ENCODE measurements at places on chromosomes 7 and 10.

DNA sequence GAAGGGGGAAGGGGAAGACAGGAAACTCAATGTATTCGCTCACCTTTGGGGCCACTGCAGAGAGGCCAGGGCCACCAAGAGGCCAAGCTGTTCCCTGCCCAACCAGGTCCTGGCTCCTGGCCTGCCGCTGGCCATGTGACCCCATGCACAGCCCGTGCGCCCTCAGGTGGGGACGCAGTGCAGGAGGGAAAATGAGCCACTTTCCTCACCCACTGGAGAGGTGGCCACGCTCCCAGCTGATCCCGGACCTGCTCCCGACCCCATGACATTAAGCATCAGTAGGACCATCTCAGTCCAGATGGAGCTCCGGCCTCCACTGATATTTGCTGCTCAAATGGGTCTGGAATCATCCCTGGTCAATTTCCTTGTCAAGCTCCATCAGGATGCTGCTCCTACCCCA, 40.2 kb downstream of the HSPA12A start:
- DNase-seq: no peak

DNA sequence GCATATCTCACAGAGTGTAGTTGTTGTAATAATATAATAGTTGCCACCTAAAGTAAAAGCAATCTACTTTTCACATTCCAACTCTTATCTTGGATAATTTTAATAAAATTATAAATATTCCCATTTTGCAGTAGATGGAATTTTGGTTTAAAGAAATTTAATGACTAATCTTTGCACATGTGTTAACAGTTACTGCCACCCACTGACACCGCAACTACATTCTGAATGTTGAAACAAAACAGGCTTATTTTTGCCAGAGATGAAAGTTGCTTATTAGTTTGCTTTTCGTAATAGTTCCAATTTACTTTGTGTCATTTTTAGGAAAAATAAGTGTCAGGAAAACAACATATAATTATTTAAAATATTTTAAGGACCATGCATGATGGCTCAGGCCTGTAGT, 557.5 kb upstream of the PCDH15 start:
- DNase-seq: no peak

GRCh38 chr10:48442809-48443177, 136.3 kb downstream of the MAPK8 start:
- DNase-seq: no peak

- DNase-seq: no peak
Observed at GRCh38 chr10:34649385-34649784, 165.7 kb downstream of the PARD3 start.

- no peak for DNase-seq
Observed at GRCh38 chr7:1940863-1941262, 270.8 kb downstream of the ELFN1 start.

- DNase-seq: no peak
Observed at GRCh38 chr10:113843972-113844485, 9.9 kb downstream of the DCLRE1A start.

DNA sequence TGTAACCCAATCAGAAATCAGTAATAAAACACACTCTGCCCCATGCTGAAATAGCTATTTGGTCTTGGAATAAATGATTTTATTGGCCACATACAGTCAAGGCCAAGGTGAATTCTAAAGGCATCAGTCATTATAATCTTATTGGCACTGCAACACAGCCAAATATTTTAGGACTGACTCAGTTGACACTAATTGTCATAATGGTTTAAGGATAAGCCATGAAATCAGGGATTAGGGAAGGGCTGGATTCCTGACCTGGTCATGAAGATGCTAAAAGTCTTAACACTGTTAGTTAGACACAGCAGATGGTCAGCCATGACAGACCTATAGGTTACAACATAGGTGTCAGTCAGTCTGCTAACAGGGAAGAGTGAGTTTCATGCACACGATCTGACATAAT, 330.3 kb upstream of the NPSR1 start:
- DNase-seq: no peak

DNA sequence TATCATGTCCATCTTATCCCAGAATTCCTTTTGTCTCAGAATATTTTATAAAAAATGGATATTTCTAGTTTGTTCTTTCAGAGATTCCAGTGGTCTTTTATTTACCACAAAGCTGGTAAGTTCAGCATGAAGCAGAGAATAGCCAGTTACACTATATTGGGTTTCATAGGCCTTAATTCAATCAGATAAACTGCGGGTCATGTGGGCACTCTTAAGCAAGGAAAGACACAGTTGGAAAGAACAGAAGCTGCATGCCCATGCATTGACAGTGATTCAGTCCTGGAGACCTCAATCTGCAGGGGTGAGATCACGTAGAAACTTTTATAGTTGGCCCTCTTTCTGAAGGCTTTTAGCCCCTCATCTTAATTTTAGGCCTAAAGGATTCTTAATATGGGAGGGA, 281.3 kb upstream of the IGFBP3 start:
- DNase-seq: no peak

- DNase-seq: peak; percentile 73
Observed at GRCh38 chr7:149209518-149210269, 14.3 kb downstream of the ZNF282 start.

DNA sequence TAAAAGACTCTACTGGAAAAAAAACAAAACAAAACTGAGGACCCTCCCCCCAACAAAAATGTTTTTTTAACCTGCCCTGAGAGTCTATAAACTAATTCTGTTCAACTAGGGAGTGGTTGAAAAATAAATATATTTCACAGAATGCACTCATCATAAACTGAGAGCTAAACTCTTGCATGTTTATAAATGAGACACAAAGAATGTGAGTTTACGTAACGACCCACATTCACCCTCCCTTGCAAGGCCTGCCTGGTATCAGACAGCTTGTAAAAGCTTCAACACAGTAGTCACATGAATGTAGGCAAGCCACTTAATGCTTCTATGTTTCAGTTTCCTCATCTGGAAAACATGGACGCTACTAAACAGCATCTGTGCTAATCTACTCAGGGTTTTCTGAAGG, 50.3 kb downstream of the JAZF1 start:
- no peak for DNase-seq

DNA sequence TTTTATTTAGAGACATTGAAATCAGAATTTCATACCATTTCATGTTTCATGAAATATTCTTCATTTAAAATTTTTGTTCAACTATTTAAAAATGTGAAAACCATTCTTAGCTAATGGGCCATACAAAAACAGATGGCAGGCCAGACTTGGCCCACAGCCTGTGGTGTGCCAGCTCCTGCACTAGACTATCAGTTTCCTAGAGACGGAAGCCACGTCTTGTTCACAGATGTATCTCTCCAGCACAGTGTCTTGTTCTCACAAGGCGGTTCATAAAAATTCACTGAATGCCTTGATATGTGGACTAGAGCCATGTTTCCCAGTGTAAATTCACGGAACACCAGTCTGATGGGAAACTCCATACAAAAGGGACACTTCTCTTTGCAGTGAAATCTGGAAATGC, 216.0 kb downstream of the KCNMA1 start:
- DNase-seq: no peak

DNA sequence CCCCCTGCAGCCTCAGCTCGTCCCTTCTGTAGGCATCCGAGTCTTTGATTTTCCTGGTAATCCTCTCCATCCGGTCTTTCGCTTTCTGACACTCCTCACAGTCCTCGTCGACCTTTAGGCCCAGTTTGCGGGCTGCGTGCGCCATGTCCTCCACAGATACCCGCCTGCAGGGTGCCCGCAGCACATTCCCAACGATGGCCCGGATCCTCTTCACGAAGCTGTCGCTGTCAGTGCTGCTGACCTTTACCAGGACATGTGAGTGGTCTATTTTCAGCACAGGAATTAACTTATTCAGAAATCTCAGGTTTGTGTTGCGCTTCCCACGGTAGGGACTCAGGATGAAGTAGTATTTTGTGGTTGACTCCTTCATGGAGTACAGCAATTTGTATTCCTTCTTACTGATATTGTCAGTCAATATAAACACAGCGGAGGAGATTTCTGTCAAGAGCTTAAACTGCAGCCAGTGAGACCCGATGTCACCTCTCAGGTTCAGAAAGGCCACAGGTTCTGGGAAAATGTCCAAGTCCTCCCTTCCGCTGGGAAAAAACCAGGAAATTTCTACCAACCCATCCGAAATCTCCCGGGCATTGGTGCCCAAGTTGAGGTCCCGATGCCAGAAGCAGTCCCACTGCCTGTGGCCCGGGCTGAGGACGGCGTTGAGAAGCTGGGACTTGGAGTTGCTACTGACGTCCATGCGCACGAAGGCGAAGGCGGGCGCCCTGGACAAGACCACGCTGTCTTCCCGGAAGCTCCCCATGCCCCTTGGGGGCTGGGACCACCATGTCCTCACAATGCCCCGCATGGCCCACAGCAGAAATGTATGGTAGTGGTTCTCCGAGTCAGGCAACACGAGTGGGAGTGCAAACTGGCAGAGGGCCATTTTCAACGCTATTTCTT, 8.9 kb upstream of the MRPS24 start:
- DNase-seq: no peak

- DNase-seq: no peak
Observed at GRCh38 chr7:128938544-128939074, 882 bp downstream of the IRF5 start.

DNA sequence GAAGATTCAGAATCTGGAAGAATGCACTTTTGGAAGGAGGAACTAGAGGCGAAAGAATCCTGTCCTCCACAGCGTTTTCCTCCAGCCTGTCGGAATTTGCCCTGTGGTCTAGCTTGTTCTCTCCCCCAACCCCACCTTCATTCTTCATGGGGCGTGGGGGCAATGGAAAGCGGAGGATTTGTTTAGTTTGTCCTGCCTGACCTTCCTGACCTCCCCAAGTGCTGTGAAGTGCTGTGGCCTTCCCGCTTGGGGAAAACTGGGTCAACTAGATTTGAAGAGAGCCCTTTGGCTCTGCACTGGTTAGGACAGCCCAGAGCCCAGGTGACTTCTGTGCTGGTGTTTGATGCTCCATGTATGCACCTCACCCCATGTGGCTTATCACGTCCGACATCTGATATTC, 49.1 kb downstream of the GATA3 start:
- DNase-seq: no peak

- DNase-seq: no peak
Observed at GRCh38 chr10:132785723-132786475, at the start of gene NKX6-2. Gene NKX6-2, minus strand, starts transcription at chr10:132786147. Its CDS starts 199 bp downstream, at chr10:132785948.

DNA sequence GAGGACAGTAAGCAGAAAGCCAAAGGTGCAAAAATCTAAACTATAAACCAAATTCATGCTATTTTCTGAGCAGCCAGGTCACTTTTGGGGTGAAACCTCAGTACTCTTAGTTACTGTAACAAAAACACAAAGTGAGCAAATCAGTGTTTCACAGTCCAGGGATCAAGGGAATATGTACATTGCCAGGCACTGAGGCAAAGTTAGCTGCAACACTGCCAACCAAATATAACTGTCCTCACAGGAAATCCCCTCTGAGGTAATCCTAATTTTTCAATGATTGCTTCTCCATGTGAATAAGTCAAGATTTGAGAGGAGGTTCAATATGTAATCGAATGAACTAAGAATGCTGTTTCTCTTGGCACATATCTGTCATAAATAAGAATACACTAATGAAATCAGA, 229.7 kb downstream of the TSPAN12 start:
- no peak for DNase-seq

GRCh38 chr7:147556317-147556716, 1034.2 kb upstream of the C7orf33 start:
- DNase-seq: no peak

DNA sequence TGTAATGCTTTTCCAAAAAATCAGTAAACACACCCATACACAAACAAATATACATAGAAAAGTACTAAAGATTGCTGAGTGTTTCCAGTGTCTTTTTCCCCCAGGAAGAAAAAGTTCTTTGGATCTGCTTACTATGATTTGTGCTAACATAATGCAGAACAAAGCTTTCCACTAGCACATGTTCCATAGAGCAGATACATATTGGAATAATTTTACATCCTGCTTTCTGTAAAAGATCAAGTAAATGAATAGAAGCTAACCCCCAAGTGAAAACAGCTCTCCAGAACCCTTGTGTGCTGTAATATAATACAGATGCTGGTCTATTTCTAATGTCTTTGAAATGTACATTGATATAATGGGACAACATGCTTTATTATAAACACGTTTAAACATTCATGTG, 125.5 kb downstream of the PON1 start:
- no peak for DNase-seq

- no peak for DNase-seq
Observed at GRCh38 chr10:111739874-111740139, 443.8 kb downstream of the GPAM start.

DNA sequence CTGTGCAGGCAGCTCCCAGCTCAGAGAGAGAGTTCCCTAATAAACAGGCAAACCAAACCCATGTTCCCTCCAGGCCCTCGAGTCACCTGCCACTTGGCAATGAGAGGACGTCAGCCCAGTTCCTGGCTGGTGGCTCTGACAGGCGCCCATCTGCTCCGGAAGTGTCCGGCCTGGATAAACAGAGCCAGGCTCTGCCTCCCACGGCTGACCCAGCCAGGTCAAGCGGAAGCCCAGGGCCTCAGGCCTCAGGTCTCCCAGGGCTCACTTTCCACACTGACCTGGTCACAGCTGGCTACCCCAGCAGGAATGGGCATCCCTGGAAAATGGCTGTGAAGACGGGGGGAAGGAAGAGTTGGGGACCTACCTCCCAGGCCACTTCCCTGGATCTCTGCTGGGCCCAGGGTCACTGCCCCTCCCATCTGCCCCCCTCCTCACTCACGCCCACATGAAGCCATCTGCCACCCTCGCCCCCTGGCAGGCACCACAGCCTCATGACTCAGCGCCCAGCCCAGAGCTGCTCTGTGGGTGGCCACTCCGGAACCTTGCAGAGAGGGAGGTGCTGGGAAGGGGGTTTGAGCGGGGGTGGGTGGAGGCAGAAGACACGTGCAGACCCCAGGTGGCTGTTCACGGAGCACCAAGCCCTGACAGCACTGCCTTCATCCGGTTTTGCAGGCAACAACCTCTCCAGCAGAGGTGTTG, 37.4 kb upstream of the DUSP5 start:
- DNase-seq: peak; percentile 84

DNA sequence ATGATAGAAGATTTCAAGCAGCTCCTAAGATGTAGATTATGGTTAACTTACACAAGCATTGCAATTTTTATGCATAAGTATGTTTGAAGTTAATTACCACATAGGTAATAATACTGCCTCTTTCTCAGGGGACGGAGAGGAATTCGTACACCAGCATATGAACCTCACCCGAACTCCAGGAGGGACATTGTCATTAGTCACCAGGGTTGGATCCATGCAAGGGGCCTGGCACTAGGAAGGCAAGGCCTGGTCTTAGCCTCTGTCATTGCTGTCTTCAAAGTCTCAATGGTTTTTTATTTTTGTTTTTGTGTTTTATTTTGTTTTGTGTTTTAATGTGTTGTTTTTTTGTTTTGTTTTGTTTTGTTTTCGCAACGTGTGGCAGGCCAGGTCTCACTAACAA, 145.6 kb upstream of the PPP2R2D start:
- no peak for DNase-seq

DNA sequence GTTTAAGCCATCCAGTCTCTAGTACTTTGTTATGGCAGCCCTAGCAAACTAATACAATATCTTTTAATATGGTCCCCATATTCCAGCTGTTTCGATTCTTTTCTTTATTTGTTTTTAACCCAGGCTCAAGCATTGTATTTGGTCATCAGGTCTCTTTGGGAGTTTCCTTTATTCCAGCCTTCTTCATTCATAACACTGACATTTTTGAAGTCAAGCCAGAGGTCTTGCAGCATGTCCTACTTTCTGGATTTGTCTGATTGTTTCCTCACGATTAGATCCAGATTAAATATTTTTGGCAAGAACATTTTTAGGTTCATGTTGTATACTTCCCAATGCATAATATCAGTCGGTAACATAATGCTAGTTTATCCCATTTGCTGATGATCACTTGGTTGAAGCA, 11.8 kb downstream of the SLC25A13 start:
- DNase-seq: no peak

- no peak for DNase-seq
Observed at GRCh38 chr7:28891192-28891875, 66.8 kb downstream of the TRIL start.
